ENCODE measurements at places on chromosomes 12 and 14.

- DNase-seq = no peak
Observed at GRCh38 chr14:34615507-34615906, 14.4 kb downstream of the SNX6 start.

- DNase-seq = no peak
Observed at GRCh38 chr12:130418251-130418650, 80.6 kb downstream of the PIWIL1 start.

DNA sequence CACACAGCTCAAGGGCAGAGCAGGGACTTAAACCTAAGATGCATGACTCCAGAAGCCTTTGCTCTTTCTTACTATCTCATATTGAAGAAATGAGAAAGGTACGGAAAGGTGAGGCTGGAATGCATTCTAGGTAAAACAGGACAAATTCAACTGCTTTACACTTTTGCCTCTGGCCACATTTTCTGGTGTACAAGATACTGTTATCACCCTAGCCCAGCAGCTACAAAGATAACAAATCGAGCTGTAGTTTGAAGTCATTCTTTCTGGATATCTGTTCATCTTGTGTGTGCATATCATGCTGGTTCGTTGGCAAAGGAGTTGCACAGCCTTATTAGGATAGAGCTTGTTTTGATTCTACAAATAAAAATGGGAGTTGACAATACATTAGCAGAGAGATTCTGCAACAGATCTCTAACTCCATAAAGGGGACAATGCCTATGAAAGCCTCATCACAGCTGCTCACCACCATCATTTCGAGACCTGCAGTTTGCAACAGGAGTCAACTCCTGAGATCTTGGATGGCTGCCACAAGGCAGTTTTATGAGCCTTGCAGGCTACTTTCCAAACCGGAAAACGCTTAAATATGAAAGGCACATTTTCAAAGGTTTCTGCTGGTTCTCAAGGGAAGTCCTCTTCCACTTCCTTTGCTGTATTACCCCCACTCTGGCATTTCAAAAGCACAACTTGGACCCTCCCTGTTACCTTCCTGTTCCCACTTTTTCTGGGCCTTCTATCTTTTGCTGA lies 64.9 kb downstream of the STXBP6 start:
- no peak for DNase-seq

DNA sequence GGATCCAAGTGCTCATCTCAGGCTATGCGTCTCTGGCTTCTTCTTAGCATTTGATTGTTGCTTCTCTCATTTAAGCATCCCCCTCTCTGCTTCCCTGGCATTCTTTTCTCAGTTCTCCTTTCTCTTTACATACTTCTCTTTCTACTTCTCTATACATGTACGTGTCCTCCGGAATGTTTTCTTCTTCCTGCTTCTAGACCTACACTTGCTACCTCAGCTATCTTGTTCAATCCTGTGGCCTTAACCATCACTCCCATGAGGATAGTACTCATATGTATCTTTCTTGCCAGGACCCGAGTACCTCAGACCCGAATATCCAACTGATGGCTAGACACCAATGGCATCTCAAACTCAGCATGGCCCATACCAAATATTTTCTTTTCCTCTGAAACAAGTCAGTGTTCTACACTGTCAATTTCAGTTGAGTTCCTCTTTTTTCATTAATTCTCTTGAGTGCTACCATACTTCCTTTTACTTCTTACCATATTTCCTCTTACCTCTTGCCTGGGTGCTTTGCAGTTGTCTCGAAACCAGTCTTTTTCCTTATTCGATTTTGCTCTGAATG lies 115.1 kb upstream of the SLC38A2 start:
- no peak for DNase-seq

DNA sequence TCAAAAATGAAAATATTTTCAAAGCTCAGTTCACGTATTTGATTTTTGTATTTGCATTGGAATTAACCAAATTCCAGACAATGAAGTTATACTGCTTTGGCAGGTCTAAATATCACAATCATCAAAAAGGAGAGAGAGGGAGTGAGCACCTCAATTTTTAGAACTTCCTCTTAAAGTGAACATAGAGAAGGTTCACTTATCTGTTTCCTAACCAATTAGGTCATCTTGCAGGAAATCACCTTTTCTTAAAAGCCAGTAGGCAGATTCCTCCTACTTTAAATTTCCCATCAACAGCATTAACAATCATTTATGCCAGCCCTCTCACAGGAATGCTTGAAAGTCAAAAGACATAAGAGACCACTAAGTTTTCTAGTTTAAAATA lies 388.7 kb downstream of the ZFP36L1 start:
- DNase-seq = no peak

- DNase-seq = no peak
Observed at GRCh38 chr12:26823390-26823789, 9.6 kb downstream of the ITPR2 start.

DNA sequence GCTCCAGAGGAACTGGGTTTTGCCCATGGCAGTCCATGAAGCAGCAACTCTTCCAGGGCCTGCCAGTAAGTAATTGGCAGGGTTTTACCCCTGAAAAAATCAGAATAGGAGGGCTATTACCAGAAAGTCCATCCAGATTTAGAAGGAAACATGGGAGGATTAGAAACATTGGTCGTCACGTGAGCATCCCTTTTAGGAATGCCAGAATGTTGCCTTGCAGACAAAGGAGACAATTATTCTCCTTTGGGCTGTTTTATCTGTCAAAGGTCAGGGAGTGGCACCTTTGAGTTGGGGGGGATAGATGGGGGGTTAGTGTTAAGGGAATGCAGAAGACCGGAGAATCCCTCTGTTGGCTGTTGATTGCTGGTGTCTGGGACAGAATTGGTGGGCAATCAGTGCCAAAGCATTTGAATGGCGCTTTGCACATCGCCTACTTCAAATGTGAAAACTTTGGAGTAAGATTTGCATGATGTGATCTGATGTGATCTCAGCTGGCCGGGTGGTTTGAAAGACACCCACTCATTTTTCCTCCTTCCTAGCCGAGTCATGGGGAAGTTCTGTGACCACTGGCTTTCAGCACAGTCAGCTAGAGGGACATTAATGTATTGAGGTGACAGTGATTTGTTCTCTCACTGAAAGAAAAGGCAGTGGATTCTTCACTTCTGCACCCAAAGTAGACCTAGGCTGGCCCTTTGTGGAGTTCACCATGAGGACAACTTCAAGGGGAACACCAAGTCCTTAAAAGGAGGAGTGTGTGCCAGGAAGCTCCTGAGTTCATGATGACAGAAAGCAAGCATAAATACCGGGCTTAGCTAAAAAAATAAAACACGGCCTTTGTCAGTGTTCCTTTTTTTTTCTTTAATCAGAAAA lies 31.4 kb downstream of the FLVCR2 start:
- no peak for DNase-seq

- no peak for DNase-seq
Observed at GRCh38 chr14:43183916-43184315, 1323.2 kb downstream of the FSCB start.

GRCh38 chr12:24937553-24938244 lies 11.2 kb downstream of the BCAT1 start:
- no peak for DNase-seq

- no peak for DNase-seq
Observed at GRCh38 chr14:100822013-100822412, 3.9 kb upstream of the MEG3 start.

DNA sequence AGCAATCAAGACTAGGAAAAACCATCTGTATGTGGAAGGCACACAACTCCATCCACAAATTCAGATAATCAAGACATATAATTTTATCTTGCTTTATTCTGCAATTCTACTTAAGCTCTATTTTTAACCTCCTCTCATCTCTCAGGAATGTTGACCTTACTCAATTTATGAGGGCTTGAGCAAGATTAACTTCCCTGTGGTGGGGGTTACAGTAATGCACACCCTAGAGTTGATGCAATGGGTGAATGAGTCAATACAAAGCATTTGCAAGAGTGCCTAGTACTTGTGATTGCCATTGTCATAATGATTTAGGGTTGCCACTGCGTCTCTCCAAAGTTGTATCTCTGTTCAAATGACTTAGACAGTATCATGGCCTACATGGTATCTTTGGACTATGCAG lies 1598.4 kb upstream of the TMEM132C start:
- peak; percentile 94 for DNase-seq

- DNase-seq = no peak
Observed at GRCh38 chr12:111635524-111635923, 36.4 kb upstream of the ATXN2 start.

GRCh38 chr12:102958073-102958829 lies 777 bp downstream of the ASCL1 start:
- no peak for DNase-seq

GRCh38 chr14:99522025-99522401 lies 40.8 kb downstream of the CCNK start:
- no peak for DNase-seq

GRCh38 chr12:43696154-43696553 lies 62.4 kb downstream of the PUS7L start:
- DNase-seq = no peak

DNA sequence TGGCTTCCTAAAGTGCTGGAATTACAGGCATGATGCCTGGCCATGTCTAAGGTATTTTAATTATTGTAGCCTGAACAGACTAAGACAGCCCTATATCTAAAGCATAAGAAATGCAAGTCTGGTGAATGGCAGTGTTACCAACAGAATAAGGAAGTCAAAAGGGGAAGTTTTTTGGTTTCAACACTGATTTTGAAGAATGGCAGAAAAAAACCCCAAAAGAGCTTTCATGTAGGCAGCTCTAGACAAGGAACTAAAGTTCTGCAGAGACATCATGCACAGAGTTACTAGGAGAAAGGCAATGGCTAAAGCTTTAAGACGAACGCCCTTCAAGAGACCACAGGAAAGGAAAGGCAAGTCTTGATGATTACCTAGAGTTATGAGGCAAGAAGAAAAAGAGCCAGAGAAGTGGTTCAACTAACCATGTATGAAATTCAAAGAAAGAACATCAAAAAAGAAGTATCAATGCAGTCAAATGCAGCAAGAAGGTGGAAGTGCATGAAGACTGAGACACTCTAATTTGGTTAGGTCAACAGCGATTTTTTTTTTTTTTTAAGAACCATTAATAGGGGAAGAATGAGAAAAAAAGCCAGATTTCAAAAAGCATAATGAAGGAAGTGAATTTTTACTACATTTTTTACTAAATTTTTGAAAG lies 50.8 kb downstream of the RPS6KA5 start:
- DNase-seq = no peak

DNA sequence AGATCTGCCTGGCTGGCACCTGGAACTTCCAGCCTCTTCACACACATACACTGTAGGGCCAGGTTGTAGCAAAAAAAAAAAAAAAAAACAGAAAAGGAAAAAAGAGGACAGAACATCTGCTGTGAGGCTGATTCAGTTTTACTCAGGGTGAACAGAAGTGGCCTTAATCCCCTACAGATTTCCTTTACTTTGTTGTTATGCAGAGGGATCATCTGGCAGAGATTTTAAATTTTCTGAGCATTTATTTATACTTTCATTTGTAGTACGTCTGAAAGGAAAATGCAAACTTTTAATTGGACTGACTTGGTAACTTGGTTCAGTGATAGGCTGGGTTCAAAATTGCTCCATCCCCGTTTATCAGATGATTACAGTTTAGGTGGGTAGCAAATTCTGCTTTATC lies 50.8 kb upstream of the PRICKLE1 start:
- DNase-seq = no peak

- DNase-seq = no peak
Observed at GRCh38 chr12:115709540-115710011, 567.9 kb downstream of the MED13L start.

DNA sequence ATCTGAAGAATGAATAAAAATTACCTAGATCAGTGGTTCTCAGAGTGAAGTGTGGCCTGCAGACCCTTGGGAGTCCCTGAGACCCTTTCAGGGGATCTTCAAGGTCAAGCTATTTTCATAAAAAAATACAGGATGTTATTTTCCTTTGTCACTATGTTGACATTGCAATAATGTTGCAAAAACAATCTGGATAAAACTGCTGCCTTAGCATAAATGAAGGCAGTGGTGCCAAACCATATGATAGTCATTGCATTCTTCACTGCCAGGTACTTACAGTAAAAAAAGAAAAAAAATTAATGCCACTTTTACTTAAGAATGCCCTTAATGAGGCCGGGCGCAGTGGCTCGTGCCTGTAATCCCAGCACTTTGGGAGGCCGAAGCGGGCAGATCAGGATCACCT lies 2.0 kb upstream of the CD4 start:
- no peak for DNase-seq

DNA sequence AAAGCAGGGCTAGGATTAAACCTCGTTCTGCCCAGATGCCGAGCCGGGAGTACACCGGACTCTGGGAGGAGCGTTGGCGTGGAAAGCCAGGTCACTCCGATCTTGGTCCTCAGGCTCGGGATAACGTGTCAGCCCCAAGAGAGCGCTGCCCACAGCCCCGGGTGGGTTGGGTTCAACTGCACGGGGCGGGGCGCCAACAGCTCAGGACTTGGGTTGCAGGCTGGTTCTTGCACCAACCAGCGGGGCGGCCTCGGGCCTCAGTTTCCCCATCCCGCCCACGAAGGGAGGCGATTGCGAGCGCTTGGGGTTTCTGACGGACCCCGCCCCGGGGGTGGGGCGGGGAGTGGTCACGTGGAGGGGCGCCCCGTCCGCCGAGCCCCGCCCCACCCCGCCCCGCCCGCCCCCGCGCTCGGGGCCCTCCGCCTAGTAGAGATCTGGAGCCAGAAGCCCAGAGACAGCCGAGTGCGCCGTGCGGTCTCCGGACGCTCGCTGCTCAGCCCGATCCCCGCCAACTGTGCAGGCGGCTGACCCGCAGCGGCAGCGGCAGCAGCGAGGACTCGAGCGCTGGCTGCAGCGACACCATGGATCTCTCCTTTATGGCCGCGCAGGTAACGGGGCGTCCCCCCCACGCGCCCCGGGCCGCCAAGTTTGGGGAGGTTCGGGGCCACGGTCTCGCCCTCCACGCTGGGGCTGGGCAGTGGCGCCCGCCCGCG lies at the start of gene C14orf132:
C14orf132 (plus strand) TSS at position 443 of the 713 bp plus-strand sequence; CDS start at position 582, 139 bp downstream.
- no peak for DNase-seq

- DNase-seq = no peak
Observed at GRCh38 chr12:64008596-64008995, 164.1 kb downstream of the SRGAP1 start.

GRCh38 chr12:124512667-124513296 lies 54.6 kb downstream of the NCOR2 start:
- peak; percentile 80 for DNase-seq

- no peak for DNase-seq
Observed at GRCh38 chr14:95037273-95037672, 120.1 kb downstream of the DICER1 start.

- no peak for DNase-seq
Observed at GRCh38 chr12:100279159-100279558, 12.2 kb downstream of the SCYL2 start.

GRCh38 chr14:104932676-104933631 lies 8.3 kb downstream of the PLD4 start:
- DNase-seq = peak; percentile 53

DNA sequence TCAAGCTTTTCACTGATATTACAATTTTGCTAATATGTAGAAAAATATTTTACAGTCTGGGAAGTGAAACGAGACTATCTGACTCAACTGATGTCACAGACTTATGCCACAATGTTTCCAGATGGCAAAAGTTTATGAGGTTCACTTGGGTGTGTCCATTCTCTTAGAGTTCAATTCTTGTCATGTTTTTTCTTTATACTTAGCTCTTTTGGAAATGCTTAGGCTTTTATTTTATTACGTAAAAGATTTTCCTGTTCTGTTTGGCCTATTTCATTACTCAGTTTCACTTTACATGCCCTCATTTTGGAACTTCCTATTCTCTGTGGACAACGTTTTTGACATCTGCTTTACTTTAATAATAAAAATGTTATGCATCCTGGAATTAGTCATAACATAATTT lies 2.1 kb upstream of the PDZRN4 start:
- DNase-seq = peak; percentile 35
